ENCODE measurements at places on chromosomes 6 and 20.

DNA sequence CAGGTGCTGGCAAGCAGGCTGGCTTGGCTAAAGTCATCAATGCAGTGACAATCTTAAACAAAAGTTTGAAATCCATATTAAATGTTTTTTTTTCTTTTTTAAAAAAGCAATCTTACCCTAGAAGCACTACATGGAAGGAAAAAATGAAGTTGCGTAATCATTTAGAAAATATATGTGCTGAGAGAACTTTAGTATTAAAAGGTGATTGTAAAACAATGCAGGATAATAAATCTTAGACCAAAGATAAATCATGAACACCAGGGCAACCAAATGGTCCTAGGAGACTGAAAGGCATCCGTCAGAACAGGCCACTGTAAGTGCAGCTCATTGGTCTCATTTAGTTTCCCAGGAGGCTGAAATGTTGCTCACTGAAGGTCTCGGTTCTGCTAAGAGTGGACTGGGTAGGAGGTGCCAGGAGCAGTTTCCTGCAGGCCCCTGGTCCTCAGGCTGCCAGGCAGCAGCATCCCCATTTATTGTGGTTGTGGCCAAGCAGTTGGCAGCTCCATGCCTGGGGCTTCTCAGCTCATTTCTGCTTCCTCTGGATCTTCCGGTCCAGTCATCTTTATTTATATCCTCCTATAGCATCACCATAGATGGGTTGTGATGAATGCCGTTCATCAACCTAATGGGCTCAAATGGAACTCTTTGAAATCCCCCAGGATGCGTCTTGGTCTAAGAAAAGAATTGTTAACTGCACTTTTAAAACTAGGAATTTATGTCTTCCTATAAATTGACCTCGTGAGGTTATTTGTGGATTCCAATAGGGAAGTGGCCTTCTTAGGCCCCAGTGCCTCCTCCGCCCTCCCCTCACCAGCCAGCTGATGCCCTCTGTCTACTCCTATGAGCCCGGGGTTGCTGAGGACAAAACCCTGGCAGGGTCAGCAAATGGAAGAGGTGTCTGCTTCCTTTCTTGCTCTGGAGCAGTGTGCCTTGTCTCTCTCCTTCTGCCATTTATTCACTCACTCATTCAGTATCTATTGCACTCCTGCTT is 269.0 kb downstream of the UST start:
- no peak for DNase-seq

DNA sequence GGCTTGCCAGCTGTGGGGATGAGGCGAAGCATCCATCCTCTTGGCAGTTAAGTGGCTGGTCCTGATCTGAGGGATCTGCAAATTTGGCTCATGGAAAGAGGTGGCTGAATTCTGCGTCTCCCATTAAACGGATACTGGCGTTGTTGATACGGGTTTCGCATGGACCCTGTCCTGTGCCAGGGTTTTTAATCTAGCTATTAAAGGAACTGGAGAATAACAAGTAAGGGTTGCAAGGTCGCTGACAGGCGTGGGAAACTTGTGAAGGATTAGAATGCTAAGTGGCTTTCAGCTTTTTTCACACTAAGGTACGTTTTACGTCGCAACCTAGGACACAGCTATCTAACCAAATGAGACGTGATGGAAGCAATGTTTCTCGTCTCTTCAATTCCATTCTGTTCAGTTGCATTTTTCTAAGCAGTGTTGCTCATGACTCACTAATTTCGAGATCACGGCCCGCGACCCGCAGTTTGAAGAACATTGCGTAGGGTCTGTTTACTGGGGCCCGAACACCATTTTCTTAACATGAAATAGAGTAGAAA is 852 bp downstream of the GMNN start:
- DNase-seq, result no peak

DNA sequence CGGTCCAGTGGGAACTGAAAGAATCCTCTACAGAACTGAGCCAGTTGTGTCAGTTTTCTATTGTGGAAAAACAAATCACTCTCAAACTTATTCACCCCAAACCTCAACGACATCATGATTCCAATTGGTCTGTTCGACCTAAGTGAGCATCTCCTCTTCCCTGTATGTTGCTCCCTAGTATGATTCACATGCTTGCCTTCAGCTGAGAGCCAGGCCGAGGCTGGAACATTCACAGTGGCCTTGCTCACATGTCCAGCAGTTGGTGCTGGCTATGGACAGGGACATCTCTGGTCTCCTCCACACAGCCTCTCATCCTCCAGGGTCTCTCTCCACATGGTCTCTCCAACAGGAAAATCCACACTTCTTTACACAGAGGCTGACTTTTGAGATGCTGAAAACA is 28.3 kb upstream of the TMEM181 start:
- DNase-seq, result no peak

GRCh38 chr6:24306038-24306437 is 51.8 kb downstream of the DCDC2 start:
- DNase-seq, result no peak

- no peak for DNase-seq
These were observed 406.4 kb upstream of the PLCB4 start for GRCh38 chr20:8662433-8662954.

Data from GM18507 (cell line).